ENCODE measurements at places on chromosomes 6 and 20.

GRCh38 chr6:118895859-118896258, 1.9 kb downstream of the ASF1A start:
- no peak for DNase-seq

GRCh38 chr20:47293631-47294030, 62.9 kb downstream of the ZMYND8 start:
- DNase-seq, result peak; percentile 34

GRCh38 chr6:119129148-119129967, 50.9 kb upstream of the FAM184A start:
- DNase-seq, result peak; percentile 73

- no peak for DNase-seq
These were observed 73.9 kb downstream of the PLG start for GRCh38 chr6:160775792-160776580.

GRCh38 chr20:8424010-8424409, 291.9 kb downstream of the PLCB1 start:
- DNase-seq, result no peak

DNA sequence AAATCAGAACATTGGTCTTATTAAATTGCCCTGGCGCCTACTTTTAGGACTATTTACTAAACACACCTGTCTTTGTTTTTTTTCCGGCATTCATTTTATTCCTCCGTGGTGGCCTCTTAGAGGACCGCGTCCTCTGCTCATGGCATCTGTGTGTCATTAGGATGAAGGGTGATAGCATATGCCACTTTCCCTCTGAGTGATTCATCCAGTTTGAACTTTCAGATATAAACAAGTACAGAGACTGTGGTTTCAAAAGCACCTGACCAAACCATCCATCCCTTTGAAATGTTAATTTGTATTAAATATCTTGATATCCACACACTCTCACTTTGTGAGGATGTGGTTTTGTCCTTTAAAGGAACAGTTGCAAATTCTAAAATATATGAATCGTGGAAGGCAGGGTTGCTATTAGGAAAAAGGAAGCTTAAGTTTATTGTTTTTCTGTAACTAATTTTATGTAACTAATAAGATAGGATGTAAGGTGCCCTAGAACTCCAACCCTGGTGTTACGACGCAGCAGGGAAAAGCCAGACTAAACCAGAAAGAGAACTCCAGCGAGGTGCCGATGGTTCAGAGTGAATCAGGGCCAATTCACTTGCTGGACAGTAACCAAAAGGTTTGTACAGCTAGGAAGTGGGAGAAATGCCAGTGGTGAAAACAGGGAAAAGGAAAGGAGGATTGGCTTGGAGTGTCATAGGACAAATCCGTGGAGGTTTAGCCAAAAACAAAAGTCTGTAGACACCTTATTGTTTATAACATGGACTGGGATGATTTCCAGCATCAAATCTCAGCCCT, 98.7 kb downstream of the SHLD1 start:
- peak; percentile 35 for DNase-seq

DNA sequence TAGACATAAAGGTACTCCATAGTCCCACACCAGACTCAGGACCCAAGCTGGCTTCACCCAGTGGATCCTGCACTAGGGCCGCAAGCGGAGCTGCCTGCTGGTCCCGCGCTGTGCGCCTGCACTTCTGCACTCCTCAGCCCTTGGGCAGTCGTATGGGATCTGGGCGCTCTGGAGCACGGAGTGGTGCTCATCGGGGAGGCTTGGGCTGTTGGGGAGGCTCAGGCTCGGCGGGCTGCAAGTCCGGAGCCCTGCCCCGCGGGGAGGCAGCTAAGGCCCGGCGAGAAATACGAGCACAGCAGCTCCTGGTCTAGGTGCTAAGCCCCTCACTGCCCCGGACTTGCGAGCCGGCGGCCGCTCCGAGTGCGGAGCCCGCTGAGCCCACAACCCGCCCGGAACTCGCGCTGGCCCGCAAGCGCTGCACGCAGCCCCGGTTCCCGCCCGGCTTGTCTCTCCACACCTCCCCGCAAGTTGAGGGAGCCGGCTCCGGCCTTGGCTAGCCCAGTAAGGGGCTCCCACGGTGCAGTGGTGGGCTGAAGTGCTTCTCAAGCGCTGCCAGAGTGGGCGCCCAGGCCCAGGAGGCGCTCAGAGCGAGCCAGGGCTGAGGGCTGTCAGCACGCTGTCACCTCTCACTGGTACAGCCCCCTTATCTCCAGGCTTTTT, 33.4 kb upstream of the GCNT2 start:
- no peak for DNase-seq

- no peak for DNase-seq
These were observed 70.0 kb upstream of the TBXT start for GRCh38 chr6:166237617-166238016.

DNA sequence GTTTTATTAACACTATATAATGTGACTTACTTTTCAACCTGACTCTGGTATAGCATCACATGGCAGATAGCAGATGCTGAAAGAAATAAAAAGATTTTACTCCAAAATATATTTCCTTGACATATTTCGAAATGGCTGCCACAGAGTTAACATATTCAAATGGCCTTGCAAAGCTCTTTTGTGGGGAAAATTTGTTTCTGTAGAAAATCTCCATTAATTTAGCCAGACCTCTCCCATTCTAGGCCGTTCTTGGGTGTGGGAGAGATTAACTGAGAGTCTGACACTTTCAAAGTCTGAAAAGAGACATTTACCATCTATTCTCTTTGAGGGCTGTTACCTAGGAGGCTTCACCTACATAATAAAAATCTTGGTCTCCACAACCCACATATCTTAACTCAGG, 217.2 kb downstream of the OTOR start:
- no peak for DNase-seq

- no peak for DNase-seq
These were observed 94.1 kb downstream of the CDH26 start for GRCh38 chr20:60052322-60052721.

GRCh38 chr6:119523556-119523955, 174.0 kb upstream of the MAN1A1 start:
- DNase-seq, result no peak

DNA sequence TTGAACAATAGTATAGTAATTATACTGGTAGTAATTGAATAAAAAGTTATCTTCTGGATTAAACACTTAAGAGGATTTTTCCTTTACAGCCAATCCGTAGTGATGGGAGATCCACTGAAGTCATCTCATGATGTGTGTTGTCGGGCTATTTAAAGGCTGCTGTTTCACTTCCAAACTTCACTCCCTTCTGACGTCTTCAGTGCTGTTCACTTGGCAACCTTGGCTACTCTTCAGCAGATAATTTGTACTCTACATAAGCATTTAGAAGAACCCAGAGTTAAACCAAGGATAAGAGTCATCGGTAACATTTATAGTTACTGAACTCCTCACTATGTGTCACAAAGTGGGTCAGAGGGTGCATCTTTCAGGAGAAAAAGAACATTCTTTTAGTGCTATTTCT, 179.1 kb upstream of the EYA4 start:
- DNase-seq, result peak; percentile 96

- DNase-seq, result peak; percentile 77
These were observed 22.6 kb upstream of the RIN2 start for GRCh38 chr20:19735446-19735845.

- DNase-seq, result no peak
These were observed 123.4 kb downstream of the C6orf118 start for GRCh38 chr6:165186041-165186440.

GRCh38 chr6:106360410-106360988, at the start of gene CRYBG1:
Gene CRYBG1, plus strand, starts transcription at chr6:106360717. Its CDS starts 192 bp downstream, at chr6:106360909.
- DNase-seq, result peak; percentile 29

DNA sequence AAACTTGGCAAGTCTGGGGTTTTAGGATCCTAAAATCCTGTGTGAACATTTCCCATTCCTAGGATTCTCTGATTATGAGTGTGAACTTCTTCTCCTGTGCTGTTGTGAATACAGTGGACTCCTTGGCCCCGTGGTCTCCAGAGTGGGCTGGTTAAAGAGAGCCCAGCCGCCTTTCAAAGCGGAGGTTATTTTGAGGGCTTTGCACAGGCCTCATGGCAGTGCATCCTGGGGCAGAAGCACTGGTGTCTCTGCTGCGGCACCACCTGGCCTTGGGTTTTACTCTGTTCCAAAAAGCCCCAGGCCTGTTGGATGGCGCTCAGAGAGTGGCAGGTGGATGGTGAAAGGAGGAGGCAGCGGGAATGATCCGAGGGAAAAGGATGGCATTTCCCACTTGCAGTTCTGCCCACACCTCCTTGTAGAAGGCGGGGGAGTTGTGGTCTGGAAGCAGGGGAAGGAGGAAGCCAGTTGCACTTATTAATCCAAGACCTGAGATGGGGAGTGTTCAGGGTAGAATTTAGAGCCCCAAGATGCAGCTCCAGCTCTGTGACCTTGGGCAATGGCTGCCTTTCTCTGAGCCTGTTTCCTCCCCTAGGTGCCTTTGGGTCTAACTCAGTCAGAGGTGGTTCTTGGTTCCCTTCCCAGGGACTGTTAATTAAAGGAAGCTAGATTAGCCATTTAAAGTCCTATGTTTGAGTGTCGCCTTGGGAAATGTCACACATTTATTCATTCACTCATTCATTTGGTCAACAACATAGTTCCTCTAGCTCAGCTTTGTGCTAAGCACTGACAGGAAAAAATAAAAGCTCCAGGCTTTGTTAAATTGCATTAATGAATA, 22.4 kb downstream of the MMP24 start:
- no peak for DNase-seq

- DNase-seq, result peak; percentile 46
These were observed at the start of gene DEF6 for GRCh38 chr6:35297601-35298481. Gene DEF6, plus strand, starts transcription at chr6:35297818. Its CDS starts 39 bp downstream, at chr6:35297857.

DNA sequence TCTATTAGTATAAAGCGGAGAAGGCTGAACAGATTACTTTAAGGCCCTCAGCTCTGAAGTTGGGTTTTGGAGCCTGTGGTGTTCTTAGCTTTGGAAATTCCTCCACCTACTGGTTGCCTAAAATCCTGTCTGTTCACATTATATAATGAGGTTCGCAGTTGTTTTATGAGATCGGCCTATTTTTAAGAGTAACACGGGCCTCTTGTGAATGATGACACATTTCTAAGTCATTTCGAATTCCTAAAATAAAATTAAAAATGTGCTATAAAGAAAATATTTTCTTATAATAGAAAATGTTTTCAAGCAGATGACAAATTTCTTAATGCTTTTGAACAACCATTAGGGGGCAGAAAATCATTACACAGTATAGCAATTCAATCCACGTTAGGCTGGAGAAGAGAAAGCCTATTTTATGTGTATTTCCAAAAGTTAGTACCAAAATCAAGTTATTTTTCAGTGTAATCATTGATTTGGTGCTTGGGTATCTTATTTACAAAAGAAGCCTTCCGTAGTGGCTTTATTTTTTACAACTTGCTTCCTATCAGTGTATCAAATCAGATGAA, 15.8 kb upstream of the FAM8A1 start:
- DNase-seq, result peak; percentile 90

DNA sequence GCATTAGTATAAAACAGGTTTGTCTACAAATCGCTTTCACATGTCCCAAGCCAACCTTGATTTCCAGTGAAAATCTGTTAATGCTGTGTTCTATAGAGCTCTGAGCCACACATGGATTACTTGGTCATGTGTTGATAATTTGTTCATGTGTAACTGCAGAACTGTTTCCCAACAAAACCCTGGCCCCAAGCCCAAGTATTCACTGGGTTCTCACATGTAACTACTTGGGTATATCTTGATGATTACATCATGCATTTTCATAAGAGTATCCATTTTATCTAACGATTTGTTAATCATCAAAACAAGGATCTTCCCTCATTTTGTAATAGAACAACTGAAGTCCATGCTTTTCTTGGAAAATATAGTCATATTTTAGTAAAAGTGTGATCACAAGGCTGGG, 657.6 kb downstream of the PRKN start:
- no peak for DNase-seq

- DNase-seq, result no peak
These were observed 42.7 kb upstream of the SLC22A2 start for GRCh38 chr6:160301339-160301738.

DNA sequence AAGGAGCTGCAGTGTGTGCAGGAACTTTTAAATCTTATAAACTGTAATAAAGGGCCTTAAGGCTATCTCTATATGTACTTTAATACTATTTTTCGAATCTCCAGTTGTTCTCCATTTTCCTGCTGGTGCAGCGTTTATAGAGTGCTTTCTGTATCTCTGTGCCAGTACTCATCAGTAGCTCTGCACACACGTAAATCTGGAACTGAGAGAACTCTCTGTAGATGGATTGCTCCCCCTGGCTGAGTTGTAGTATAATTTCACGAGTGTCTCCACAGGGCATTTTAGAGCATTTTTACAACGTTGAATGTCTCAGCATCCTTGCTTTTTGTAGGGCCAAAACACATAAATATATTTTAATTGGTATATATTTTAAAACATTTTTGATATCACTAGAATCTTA, 256.5 kb downstream of the TRDN start:
- DNase-seq, result peak; percentile 68

- DNase-seq, result no peak
These were observed 13.9 kb upstream of the CLIC5 start for GRCh38 chr6:46029602-46030001.

DNA sequence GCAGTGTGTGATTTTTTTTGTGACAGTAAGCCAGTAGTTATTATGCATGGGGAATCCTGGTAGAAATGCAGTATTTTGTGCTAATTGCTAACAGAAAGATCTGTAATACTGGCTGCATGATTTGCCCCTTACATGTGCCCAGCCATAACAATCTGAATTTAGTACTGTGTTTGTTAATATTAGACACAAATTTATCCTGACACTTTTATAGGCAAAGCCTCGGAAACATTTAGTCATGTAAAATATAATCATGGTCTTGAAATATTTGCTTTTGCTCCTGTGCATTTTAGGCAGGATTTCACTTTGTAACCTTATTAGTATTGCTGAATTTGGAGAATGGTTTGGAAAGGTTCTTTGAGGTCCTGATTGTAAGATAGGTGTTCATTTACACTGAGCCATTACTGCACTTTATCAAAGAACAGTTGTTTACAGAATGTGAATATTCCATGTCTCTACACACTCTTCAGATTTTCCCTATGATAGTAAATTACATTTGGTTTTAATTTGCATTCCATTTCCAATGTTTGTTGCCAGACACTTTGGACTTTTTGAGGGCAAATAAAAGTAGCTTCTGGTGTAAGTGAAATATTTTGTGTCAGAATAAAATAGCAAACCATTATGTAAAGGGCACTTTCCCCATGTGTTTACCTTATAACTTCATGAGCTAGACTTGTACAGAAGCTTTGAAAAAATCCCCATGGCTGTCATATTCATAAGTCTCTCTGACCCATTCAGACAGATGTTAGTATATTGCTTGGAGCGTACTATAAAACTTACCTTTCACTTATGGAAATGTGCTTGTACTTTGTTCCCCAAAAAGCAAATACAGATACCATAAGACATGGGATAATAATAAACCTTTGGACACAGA, 349.9 kb downstream of the ARHGAP18 start:
- no peak for DNase-seq

GRCh38 chr20:57698116-57698866, 11.5 kb downstream of the PMEPA1 start:
- DNase-seq, result peak; percentile 43

DNA sequence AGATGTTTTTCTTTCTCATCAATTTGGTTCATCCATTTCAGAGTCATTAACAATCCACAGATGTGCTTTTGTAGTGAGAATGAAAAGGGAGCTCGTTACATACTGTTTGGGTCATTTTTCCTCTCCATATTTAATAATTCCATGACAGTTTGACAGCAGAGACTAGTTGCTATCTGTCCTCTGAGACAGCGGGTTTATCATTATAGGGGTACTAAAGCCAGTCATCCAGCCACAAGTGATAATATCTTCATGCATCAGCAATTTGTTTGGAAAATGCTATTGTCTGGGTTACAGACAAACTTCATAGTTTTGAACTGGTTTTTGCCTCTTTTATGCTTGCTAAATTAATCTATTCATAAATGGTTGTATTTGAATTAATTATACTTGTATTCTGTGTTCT, 350.6 kb upstream of the FLRT3 start:
- DNase-seq, result no peak
